ENCODE measurements at places on chromosomes 5 and 9. TPM values are rescaled to one million over a fixed set of nuclear protein-coding genes. Genes with fewer than 3 reads are reported as not detected.
A peak's percentile ranks its signal among the peaks of the same experiment; 100 is the strongest.

DNA sequence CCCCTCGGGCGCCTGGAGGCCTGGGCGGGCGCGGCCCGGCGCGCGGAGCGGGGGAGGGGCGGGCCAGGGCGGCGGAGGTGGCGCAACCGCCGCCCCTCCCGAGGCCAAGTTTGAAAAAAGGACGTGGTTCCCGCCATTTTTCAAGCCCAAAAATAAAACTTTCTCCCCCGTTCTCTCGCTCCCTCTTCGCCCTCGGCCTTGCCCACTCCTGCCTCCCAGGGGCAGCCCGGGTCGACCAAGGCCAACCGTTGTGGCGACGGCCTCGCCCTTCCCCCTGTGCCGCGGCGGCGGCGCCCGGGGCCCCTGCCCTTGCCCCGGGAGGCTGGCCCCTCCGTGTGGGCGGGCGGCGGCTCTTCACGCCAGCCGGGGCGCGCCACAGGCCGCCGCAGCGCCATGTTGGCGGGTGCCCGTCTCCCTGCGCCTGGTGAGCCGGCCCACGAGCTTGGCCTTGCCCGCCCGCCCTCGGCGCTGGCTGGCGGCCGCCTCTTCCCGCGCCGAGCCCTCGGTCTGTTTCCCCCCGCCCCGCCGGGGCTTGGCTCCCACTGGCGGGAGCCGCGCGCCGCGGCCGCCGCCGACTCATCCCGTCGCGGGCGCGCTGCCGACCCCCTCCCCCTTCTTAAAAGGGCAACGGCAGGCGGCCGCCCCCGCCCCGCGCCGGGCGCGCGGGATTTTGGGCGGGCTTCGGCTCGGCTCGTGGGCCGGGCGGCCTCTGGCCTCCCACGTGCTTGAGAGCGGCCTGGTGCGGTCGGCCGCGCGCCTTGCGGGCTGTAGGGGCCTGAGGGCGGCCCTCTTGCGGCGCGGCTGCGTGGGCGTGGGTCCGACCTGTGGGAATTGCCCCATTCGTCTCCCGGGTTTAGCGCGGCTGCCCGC, 1.3 kb downstream of the ANP32B start:
- H3K4me1 ChIP-seq: peaks cover 60% of the 10 kb centered on the region
- no peaks in the 10 kb centered on the region for H3K27me3 ChIP-seq
- peak overlapping the region; percentile 83 for H3K27ac ChIP-seq

- H3K36me3 ChIP-seq: no peaks in the 10 kb centered on the region
- H3K4me3 ChIP-seq: no peak overlapping the region
- no peaks in the 10 kb centered on the region for H3K27me3 ChIP-seq
- H3K27ac ChIP-seq: no peak overlapping the region
These were observed 42.9 kb downstream of the SUB1 start for GRCh38 chr5:32628049-32628844.

- no peaks in the 10 kb centered on the region for H3K4me1 ChIP-seq
- no peak overlapping the region for H3K4me3 ChIP-seq
- DNase-seq: no peak
- H3K27me3 ChIP-seq: peaks cover 11% of the 10 kb centered on the region
- no peaks in the 10 kb centered on the region for H3K36me3 ChIP-seq
These were observed 32.0 kb downstream of the SLC6A3 start for GRCh38 chr5:1413211-1413610.

DNA sequence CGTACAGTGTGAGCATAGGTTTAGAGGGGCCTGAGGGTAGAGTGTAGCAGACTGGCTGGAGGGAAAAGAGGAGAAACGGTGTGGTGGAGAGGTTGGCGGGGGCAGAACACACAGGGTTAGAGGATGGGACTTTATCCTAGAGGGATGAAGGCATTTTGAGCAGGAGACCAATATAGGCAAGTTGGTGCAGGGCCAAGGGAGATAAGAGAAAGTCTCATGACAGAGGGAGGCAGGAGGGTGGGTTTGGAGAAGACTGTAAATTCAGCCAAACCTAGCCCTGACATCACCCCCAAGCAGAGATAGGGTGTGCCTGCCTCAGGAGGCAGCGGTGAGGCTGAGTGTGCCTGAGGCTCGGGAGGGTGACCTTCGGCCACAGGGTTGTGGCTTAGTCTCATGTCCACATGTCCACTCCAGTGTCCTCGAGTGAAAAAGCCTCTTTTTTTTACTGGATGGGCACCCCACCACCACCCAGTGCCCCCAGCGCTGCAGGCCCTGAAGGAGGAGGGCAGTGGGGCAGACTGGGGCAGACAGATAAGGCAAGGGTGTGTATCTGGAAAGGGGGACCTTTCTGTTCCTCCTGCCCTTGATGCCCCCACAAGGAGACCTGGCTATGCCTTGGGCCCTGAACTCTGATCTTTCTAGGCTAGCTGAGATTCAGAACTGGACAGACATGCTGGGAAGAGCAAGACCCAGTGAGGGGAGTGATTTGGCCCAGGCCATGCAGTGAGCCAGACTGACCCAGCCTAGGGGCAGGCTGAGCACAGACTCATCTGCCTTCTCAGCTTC, 108.7 kb downstream of the RGS3 start:
- H3K27ac ChIP-seq: peak overlapping the region; percentile 13
- peaks cover 55% of the 10 kb centered on the region for H3K4me1 ChIP-seq
- H3K36me3 ChIP-seq: peaks cover 5% of the 10 kb centered on the region
- H3K27me3 ChIP-seq: no peaks in the 10 kb centered on the region

- H3K27ac ChIP-seq: peak overlapping the region; percentile 89
- no peaks in the 10 kb centered on the region for H3K27me3 ChIP-seq
These were observed 40.2 kb downstream of the RCL1 start for GRCh38 chr9:4832786-4833579.

Gene NTNG2
- total RNA-seq: 2.2 TPM

- no peak overlapping the region for H3K27ac ChIP-seq
- no peak overlapping the region for H3K4me3 ChIP-seq
- no peaks in the 10 kb centered on the region for H3K4me1 ChIP-seq
- peaks cover 5% of the 10 kb centered on the region for H3K27me3 ChIP-seq
These were observed 11.5 kb upstream of the FBXO38 start for GRCh38 chr5:148372166-148372725.

GRCh38 chr9:108549184-108549583, 306.6 kb downstream of the ACTL7B start:
- H3K27me3 ChIP-seq: no peaks in the 10 kb centered on the region
- no peak overlapping the region for H3K27ac ChIP-seq
- H3K4me1 ChIP-seq: no peaks in the 10 kb centered on the region
- no peaks in the 10 kb centered on the region for H3K36me3 ChIP-seq

GRCh38 chr9:19173598-19174125, 46.4 kb upstream of the PLIN2 start:
- no peak for DNase-seq
- H3K27me3 ChIP-seq: no peaks in the 10 kb centered on the region
- H3K27ac ChIP-seq: no peak overlapping the region
- no peak overlapping the region for H3K4me3 ChIP-seq

Gene CYLC2
- not detected for total RNA-seq

Data from activated CD8-positive, alpha-beta T cell treated with anti-CD3 and anti-CD28 coated beads for 36 hours (primary cell).